ENCODE measurements at places on chromosomes 11 and 22. TPM values are rescaled to one million over a fixed set of nuclear protein-coding genes. Genes with fewer than 3 reads are reported as not detected.

IGLL1 gene
- not detected for total RNA-seq

MRPL11 gene
- 32.0 TPM for total RNA-seq

XKR3 gene
- 0.06 TPM for total RNA-seq

DEFB131B gene
- total RNA-seq = not detected

GLYAT gene
- not detected for total RNA-seq

NAALAD2 gene
- 0.13 TPM for total RNA-seq

All from aortic smooth muscle cell (primary cell).